Activated CD4-positive, alpha-beta T cell treated with anti-CD3 and anti-CD28 coated beads for 36 hours (primary cell): ENCODE measurements at places on chromosomes 4 and X. TPM values are rescaled to one million over a fixed set of nuclear protein-coding genes. Genes with fewer than 3 reads are reported as not detected.

BGN gene
- total RNA-seq: not detected

GATB gene
- 21.2 TPM for total RNA-seq

- no peak for DNase-seq
Measured at GRCh38 chrX:10017872-10018271, 50.7 kb downstream of the CLDN34 start.

GRCh38 chr4:159142241-159142640, 39.4 kb downstream of the RAPGEF2 start:
- peak; percentile 24 for DNase-seq

DNA sequence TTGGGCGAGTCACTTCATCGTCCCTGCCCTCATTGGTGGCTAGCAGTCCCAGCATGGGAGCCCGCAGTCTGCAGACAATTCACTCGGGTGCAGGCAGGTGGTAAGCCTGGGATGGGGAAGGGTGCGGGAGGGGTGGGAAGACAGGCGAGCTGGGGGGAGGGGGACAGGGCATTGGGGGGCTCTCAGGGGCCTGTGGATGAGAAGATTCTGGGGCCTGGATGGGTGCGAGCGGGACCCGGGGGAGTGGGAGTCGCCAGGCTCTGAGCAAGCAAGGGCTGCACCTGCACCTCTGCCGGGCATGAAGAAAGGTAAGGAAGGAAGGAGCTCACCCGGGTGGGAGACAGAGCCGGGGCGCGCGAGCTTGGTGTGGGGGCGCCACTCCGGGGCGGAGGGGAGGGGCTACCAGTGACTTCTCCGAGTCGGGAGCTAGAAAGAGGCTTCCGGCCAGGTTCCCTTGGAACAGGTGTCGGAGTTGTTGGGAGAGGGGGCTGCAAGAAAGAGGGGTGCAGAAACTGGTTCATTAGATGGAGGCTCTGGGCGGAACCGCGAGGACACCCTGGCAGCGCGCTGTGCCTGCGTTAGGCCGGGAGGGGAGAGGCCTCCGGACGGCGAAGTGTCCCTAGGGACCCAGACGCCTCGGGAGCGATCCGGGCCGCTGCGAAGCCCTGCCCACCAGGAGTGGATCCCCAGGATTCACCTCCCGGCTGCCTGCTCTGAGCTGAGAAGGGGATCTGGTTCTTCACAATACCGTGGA, 103.4 kb upstream of the PDLIM3 start:
- DNase-seq: no peak

DCAF8L2 gene
- not detected for total RNA-seq

DNA sequence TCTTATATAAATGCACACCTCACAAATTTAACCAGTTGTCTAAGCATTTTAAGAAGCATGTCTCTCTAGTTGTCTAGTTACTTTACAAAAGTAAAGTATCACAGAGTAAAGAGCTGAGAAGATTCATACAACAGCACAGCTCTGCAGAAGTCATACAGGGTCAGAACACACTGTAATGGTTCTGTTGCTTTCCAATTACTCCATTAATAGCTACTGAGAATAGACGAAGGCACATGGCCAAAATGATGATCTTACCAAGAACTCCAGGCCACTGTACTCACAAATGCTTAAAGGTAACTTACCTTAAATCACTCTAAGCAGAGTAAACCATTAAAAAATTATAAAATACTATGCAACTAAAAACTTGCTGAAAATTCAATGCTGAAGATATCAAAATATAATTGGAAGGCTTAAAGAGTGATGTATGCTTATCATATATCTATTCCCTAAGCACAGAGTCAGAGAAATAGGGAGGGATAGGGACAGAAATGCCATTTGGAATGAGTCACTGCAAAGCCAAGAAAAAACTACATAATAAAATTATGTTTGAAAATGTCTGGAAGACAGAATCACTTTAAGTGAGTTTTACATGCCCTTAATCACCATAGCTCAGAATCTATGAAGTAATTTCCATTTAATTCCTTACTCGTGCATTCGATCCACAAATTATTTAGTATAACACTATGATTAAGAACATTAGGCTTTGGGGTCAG, 71.0 kb downstream of the DDX60L start:
- DNase-seq: no peak

- no peak for DNase-seq
Measured at GRCh38 chr4:156329779-156330178, 376.1 kb upstream of the CTSO start.

- no peak for DNase-seq
Measured at GRCh38 chr4:108529984-108530905, 90.1 kb upstream of the RPL34 start.

- no peak for DNase-seq
Measured at GRCh38 chr4:61251129-61251528, 51.0 kb downstream of the ADGRL3 start.

GRCh38 chrX:1502241-1502640, 34.7 kb downstream of the P2RY8 start:
- DNase-seq: no peak

CACNA1F gene
- 0.87 TPM for total RNA-seq

DNA sequence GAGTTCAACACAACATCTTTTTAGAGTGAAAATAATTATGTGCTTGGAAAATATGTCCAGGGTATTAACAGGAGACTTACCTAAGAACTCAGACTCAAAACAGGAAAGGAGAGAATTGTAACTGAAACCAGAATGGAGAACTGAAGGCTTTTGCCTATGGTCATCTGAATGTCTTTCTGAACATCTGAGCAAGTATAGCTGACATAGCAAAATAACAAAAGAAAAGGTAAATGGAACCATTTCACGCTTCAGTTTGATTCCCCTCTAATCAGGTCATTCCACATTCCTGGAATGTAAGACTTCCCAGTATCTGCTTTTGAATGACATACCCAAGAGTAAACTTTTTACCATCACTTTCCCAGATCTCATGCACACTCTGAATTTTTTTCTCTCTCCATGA, 500.4 kb upstream of the HS3ST1 start:
- DNase-seq: no peak
